Activated CD4-positive, CD25-positive, alpha-beta regulatory T cell treated with anti-CD3 and anti-CD28 coated beads, Interleukin-2, amount 50 U/mL, for 16 hours (primary cell): ENCODE measurements at places on chromosomes 2 and 18.

- DNase-seq = no peak
Observed at GRCh38 chr2:10285556-10286198, 17.0 kb upstream of the HPCAL1 start.

- DNase-seq = no peak
Observed at GRCh38 chr18:48613589-48614404, 75.0 kb downstream of the CTIF start.

GRCh38 chr2:43121580-43122314 lies 104.7 kb downstream of the ZFP36L2 start:
- DNase-seq = no peak

GRCh38 chr2:105042189-105042588 lies 4.3 kb downstream of the MRPS9 start:
- DNase-seq = no peak

DNA sequence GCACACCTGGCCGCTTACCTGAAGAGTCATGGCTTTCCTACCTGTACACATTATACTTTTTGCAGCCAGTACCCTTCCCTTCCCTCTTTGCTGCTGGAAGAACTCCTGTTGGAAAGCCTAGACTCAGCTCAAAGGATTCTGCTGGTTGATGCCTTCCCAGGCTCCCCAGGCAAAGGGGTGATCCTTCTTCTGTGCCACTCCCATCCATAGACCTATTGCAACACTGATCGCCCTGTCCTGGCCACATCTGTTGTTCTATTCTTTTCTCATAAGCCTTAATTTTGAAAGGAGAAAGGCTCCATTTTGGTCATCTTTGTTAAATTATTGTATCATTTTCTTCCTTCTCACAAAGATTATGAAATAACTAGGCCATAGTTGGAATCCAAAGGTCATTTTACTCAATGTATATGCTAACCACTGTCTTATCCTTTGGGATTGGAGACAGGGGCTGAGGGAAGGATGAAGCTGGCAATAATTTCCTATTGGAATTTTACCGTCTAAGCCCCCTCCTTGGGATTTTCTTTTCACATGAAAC lies 3.4 kb upstream of the PRKCE start:
- DNase-seq = no peak

GRCh38 chr2:43341959-43342757 lies 115.8 kb upstream of the ZFP36L2 start:
- DNase-seq = no peak

- DNase-seq = no peak
Observed at GRCh38 chr2:15943378-15944280, 3.3 kb downstream of the MYCN start.

DNA sequence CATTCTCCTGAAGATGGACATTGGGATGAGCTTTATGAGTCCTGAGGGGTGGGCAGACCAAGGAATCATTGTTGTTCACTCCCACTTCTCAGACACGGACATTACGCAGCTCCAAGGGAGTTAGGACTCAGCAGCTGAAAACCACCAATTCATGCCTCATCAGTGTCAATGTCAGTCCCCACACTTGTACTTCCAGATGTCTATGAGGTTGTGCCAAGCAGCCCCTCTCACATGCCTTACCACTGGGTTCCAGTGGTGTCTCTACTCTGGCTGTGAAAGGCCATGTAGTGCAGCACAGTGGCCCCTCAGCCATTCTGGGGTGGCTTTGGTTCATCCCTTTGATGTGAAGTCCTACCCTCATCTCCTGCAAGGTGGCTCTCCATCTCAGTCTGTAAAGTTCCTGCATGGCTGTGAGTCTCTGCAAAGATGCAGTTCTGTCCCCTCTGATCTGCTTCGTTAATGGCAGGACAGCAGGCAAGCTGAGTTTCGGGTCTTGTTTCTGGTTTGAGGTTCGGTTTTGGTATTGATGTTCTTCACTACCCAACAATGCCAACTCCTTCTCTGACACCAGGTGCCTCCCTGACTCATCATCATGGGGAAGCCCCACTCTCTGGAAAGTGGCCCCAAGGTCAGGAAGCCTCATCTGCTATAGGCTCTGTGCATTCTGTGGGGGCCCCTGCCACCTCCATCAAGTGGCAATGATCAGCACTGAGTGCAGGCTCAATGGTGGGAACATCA lies 14.0 kb upstream of the COL6A3 start:
- DNase-seq = peak; percentile 50

- no peak for DNase-seq
Observed at GRCh38 chr2:164605295-164605694, 16.0 kb downstream of the GRB14 start.

GRCh38 chr2:61597300-61598289 lies 59.4 kb upstream of the XPO1 start:
- DNase-seq = no peak

GRCh38 chr2:235654103-235654813 lies 160.4 kb downstream of the AGAP1 start:
- DNase-seq = no peak

- DNase-seq = no peak
Observed at GRCh38 chr2:161141033-161141432, 19.2 kb upstream of the TANK start.

DNA sequence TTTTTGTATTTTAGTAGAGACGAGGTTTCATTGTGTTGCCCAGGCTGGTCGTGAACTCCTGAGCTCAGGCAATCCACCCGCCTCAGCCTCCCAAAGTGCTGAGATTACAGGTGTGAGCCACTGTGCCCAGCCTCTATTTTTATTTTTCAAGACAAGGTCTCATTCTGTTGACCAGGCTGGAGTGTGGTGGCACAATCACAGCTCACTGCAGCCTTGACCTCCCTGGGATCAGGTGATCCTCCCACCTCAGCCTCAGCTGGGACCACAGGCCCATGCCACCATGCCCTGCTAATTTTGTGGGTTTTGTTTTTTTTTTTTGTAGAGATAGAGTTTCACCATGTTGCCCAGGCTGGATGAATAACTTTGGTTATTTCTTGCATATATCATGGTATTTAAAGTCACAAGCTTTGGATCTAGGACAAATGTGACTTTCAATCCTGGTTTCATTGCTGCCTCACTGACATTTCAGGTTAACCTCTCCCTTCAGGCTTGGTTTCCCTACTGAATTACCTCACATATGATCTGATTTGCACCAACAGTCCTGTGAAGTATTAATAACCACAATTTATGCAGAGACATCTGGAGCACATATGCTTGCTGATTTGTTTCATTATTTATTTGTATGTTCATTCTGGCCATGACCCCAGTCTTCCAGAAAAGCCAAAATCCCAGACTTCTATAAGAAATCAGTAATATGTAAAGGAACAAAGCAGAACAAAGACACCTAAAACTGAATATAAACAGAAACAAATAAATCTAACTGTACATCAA lies 17.5 kb upstream of the RAB31 start:
- DNase-seq = no peak

DNA sequence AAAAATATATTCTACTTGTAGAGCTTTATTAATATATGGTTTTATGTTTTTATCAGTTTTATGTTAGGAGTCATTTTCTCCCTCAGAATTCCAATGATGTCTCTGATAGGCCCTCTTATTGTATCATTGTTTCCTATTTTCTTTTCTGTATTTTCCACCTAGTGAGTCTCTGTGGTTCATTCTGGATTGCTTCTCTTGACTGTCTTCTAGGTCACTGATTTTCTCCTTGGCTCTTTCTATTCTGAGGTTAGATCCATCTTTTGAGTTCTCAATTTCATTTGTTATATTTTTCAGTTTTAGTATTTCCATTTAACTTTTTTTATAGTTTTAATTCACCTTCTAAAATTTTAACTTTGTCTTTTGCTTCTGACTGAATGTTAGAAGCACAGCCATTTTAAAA lies 37.6 kb downstream of the EIF5B start:
- DNase-seq = no peak

- DNase-seq = no peak
Observed at GRCh38 chr2:60794271-60794863, 38.3 kb downstream of the PAPOLG start.

- DNase-seq = no peak
Observed at GRCh38 chr2:42804338-42804737, 12.0 kb upstream of the HAAO start.

DNA sequence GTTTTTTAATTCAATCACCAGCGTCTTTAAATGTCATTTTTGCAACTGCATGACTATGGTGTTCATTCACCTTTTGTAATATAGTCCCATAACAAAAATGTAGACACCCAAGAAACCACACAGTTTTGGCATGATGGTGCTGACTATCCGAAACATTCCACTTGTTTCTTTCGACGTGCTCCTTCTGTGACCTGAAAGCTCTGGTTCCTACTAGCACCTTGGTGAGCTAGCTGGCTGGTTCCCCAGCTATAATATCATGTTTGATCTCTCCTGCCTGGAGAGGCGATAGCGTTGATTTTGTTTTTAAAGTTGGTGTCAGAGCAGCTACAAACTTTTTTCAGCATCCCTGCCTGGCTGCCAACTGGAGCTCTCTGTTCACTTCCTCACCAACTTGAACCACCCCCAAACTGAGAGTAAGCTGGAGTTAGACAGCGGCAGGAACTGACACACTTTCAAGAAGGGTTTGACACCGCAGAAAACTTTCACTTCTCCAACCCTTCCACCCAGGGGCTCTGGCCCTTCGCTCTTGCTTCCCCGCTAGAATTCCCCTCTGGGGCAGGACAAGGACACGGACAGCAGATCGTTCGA lies 1.1 kb downstream of the ATAD2B start:
- peak; percentile 28 for DNase-seq

GRCh38 chr2:81283081-81283480 lies 978.5 kb upstream of the LRRTM1 start:
- no peak for DNase-seq

GRCh38 chr18:29383311-29384273 lies 1206.7 kb upstream of the CDH2 start:
- DNase-seq = no peak

DNA sequence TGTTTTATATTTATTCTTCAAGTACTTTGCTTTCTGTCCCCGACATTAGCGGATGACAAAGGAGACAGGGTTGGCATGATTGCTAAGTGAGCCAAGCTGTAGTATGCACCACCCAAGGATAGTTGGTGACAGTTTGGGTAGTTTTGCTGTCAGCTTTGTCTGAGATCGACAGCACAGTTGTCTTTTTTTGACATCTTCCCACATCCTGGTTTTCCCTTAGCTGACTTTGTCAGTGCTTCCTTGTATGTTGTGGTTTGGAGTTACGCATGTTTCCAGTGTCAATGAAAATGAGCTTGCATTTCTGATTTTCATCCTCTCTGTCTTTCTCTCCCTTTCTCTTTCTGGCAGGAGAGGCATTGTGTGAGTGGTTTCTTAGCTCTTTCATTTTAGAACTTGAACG lies 44.6 kb upstream of the DOCK10 start:
- no peak for DNase-seq

GRCh38 chr2:105857076-105857740 lies 112.5 kb downstream of the NCK2 start:
- no peak for DNase-seq

- DNase-seq = no peak
Observed at GRCh38 chr2:180905461-180905860, 74.9 kb upstream of the UBE2E3 start.

- peak; percentile 88 for DNase-seq
Observed at GRCh38 chr2:189783927-189784867, at the start of the genes ORMDL1 and PMS1. ORMDL1 (minus strand) TSS chr2:189784339; CDS start chr2:189782595, 1,744 bp downstream. PMS1 (plus strand) TSS chr2:189784450; CDS start chr2:189791810, 7,360 bp downstream.

GRCh38 chr2:239913636-239914417 lies 111.3 kb downstream of the NDUFA10 start:
- DNase-seq = no peak

DNA sequence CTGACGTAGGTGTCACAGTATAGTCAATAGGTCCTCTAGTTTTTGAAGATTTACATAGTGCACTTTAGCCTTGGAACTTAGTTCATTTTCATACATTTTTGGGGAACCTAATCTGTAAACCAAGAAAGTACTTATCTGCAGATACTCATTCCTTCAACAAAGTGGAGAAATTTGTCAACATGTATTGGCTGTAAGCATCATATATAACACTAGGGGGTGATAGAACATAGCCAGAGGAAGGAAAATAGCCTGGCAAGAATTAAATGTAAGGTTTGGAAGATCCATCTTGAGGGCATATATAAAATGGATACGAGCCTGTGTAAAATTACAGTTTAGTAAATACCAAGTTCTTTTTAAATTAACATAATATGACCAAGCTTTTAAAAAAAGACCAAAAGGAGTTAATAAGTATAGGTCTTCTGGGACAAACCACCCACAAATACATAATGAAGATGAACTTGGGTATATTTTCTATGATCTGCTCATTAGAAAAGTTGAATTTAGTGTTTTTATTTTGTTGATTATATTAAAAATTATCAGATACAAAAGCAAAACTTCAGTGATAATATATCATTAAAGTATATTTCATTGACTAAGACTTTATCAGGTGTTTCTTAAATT lies 18.2 kb downstream of the RPL37A start:
- DNase-seq = no peak

DNA sequence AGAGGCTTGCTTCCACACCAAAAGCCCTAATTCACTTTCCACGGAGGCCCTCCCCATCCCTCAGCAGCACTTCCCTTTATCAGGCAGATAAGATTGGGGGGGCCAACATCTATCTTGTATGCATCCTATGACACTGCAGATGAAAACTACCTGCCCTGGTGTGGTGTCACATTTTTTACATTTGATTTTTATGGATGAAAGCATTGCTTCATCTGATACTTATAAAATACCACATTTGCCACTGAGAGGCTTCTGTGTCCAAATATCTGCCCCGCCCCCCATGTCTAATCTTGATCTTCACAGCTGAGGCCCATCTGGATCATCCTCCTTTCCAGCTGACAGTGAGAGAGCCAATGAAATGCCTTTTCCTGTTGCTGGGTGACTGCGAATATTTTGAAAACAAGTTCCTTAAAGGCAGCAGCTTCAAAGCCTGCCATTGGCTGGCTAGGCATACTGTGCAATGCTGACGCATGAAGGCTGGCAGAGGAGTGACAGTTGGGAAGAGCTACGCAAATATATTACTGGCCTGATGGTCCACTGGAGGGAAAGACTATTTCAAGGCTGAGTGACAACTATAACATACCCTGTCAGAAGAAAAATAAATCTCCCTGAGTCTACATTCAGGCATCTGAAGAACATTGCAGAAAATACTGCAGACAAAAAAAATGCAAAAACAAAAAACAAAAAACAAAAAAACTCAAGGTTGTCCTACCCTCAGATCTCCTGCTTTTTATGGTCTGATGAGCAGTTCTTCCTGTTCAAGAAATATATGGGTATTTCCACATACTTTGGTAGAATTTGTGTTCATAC lies 318.7 kb downstream of the PDE11A start:
- no peak for DNase-seq

GRCh38 chr2:34012715-34013302 lies 413.7 kb upstream of the FAM98A start:
- no peak for DNase-seq

- DNase-seq = no peak
Observed at GRCh38 chr18:59767732-59768131, 70.5 kb upstream of the CCBE1 start.

- DNase-seq = no peak
Observed at GRCh38 chr2:136021406-136021805, 36.0 kb upstream of the DARS1 start.

DNA sequence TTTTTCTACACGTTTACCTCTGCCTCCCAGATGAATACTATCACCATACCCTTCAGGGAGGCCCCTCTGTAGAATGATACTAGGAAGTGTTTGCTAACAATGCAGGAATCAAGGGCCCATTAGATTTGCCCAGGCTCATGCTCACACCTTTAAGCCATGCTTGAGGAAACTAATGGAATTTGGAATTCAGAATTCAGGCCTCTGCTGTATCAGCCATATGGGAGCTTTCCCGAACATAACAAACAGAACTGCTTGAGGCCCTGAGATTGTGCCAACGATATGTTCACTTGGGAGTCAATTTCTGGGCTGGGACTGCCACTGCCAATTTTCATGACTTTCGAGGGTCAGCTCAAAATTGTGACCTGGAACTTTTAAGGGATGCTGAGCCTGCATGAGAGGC lies 282.5 kb downstream of the CLIP4 start:
- no peak for DNase-seq

GRCh38 chr2:121153516-121153915 lies 131.5 kb downstream of the TFCP2L1 start:
- no peak for DNase-seq
